CD4-positive, alpha-beta memory T cell (primary cell): ENCODE measurements at places on chromosomes 5 and 9. TPM values are rescaled to one million over a fixed set of nuclear protein-coding genes. Genes with fewer than 3 reads are reported as not detected.

SLC28A3 gene
- total RNA-seq, result not detected

C7 gene
- not detected for total RNA-seq

FRRS1L gene
- total RNA-seq, result not detected

- DNase-seq, result no peak
Observed at GRCh38 chr5:127840198-127840524, 137.0 kb downstream of the CCDC192 start.

- no peak for DNase-seq
Observed at GRCh38 chr5:155522540-155522939, 509.0 kb downstream of the KIF4B start.

- no peak for DNase-seq
Observed at GRCh38 chr9:38254151-38254550, 138.4 kb upstream of the ALDH1B1 start.

GRCh38 chr5:75319638-75320037 is 17.4 kb upstream of the HMGCR start:
- DNase-seq, result no peak

DNA sequence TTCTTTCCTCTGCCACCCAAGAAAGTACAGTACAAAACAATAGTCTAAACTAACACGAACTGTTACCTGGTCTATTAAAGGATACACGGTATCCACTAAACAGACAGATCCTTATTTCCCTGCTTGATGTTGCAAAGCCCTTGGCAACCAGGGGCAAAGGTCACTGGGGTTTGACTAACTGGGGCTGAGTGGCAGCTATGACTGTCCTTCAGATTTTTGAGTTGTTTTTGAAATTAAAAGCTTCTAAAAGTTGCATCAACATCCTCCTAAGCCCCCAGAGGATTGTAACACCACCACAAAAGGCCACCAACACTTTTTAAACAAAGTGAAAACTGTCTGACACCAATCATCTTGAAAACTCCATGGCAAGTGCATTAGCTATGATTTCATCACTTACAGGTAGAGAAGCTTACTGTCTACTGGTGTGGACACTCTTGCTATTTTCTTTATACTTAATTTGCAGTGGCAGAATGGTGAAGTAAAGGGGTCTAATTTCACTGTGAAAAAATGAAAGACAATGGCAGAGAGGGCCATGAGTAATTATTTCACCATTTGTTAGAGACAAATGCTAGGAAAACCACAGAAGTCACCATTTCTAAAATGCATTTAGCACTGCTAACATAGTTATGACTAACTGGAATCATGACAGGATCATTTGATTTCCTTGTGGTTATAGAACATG is 292.4 kb downstream of the EFNA5 start:
- DNase-seq, result no peak

GRCh38 chr5:95352691-95353090 is 38.5 kb upstream of the FAM81B start:
- no peak for DNase-seq
